SHP77 treated with DMSO at 0.1 percent for 48 hours (cell line): ENCODE measurements at places on chromosomes 1 and 21.

- no peak for DNase-seq
Observed at GRCh38 chr1:188027613-188028012, 1198.9 kb downstream of the PLA2G4A start.

DNA sequence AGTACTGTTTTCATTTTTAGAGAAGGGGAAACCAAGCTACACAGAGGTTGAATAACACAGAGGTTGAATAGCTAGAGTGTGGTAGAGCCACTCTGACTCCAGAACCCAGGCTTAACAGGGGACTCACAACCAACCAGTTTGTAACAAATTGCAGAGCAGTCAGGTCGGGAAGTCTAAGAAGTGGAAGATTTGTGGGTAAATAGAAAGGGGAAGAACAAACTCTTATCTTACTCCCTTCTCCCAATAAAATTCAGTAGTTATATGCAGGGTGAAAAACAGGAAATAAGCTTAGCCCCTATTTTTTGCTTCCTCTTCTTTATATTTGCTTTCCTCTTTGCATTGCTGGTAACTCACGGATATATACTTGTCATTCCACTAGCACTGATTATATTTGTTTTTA is 23.2 kb downstream of the CDC42 start:
- DNase-seq: no peak

DNA sequence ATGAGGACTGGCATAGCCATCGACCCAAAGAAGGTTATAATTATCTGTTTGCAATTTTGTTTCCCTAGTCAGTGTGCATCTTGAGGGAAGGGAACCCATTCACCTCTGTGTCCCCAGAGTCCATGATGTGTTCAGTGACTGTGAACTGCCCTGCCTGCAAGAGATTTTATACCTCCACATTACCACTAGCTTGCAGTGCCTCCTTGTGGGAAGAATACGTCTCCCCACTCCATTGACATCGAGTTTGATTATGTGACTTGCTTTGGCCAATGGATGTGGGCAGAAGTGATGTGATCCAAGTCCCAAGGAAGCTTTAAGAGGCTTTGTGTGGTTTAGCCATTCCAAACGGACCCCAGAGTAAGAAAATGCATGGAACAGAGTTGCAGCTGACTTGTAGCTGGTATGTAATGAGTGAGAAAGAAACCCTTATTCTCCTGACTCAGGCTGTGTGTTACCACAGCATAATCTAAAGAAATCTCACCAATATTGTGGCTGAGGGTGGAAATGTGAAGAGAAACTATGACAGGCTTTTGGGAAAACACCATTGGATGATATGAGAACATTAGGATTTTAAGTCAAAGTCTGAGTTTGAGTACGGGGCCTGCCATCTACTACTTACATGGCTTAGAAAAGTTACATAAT is 47.8 kb upstream of the NRDC start:
- DNase-seq: no peak

GRCh38 chr1:53439337-53440207 is 19.6 kb upstream of the DMRTB1 start:
- no peak for DNase-seq

- DNase-seq: no peak
Observed at GRCh38 chr21:46323227-46323709, 402 bp downstream of the C21orf58 start.

GRCh38 chr1:180157108-180157507 is 2.4 kb downstream of the QSOX1 start:
- no peak for DNase-seq

DNA sequence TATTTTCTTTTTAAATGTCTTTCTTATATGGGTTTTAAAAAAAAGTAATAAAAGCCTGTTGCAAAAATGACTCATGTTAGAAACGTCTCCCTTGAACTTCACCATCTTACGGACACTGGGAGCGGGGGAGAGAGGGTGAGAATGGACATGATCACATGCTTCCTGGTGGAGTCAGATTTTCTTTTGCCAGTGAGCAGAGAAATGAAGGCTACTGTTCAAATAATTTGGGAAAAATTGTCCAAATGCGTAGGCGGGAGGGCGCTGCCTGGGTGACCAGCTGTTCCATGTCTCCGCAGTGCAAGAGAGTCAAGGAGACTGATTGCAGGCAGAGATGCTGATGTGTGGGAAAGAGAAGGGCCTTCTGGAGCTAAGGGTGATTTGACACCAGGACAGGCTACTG is 23.1 kb downstream of the EIF2D start:
- DNase-seq: no peak

GRCh38 chr1:169465281-169465680 is 20.5 kb downstream of the SLC19A2 start:
- DNase-seq: no peak

DNA sequence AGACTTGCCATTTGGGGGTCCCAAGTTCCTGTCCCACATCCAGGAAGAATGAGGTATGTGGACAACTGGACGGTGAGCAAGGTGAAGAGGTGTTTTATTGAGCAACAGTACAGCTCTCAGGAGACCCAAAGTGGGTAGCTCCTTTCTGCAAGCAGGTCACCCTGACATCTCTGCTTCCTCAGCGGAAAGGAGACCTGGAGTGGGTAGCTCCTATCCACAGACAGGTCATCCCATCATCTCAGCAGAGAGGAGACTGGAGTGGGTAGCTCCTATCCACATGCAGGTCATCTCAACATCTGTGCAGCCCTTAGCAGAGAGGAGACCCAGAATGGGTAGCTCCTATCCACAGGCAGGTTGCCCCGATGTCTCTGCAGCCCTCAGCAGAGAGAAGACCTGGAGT is 13.8 kb upstream of the FNBP1L start:
- DNase-seq: no peak

GRCh38 chr1:48356901-48357300 is 115.1 kb downstream of the SPATA6 start:
- no peak for DNase-seq

DNA sequence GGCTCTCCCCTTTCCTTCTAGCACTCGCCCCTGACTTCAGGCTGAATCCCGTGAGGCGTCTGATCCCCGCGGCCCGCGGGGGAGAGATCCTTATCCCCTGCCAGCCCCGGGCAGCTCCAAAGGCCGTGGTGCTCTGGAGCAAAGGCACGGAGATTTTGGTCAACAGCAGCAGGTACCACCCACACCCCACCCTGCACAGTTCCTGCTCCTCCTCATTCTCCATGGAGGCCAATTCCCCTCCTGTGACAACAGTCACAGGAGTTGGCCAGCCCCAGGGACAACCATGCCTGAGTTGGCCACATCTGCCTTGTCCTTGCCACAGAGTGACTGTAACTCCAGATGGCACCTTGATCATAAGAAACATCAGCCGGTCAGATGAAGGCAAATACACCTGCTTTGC is 20.0 kb downstream of the TMEM81 start:
- no peak for DNase-seq

GRCh38 chr1:72997041-72997440 is 714.7 kb upstream of the NEGR1 start:
- no peak for DNase-seq

DNA sequence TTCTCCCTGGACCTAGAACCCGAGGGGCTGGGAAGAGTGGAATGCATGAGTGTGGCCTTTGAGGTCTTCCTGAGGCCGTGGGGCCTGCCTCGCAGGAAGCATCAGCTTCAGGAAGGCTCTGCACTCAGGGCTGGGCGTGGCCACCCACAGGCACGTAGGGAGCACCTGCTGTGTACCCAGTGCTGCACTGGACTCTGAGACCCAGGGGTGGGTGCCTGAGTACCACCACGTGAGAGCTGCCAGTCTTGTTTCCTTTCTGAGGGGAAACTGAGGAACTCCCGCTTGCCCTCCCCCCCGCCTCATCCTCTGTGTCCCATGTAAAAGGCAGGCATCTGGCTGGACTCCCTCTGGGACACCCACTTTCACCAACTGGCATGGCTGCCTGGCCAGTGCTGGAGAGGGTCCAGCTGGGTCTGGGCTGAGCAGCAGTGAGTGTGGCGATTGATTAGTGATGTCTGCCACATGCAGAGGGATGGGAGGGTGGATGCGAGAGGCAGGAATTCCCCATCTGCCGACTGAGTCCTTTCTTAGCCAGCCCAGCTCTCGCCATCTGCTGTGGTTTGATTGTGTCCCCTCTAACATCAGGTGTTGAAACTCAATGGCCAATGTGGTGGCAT is 30.2 kb upstream of the TTC34 start:
- DNase-seq: no peak

- no peak for DNase-seq
Observed at GRCh38 chr1:33655496-33655895, 183.1 kb downstream of the ZSCAN20 start.

DNA sequence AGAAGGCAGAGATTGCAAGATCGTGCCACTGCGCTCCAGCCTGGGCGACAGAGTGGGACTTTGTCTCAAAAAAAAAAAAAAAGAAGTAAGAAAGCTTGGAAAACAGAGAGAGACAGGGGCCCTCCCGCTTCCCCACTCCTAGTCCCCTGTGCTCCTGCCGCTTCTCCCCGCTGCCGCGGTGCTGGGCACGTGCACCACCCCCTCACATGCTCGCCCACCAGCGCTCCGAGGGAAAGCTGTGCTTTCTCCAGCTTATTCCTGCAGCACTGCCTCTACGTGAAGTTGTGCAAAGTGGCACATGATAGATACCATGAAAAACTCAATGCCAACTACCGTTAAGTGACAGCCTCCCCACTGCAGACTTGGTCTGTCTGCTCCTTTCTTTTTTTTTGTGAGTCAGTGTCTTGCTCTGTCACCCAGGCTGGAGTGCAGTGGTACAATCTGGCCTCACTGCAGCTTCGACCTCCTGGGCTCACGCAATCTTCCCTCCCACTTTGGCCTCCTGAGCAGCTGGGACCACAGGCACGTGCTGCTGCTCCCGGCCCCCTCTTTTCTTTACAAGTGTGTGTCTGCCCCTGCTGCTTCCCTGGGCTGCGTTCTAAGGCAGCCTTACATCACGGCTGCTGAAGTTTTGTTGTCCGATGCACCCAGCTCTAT is 15.4 kb downstream of the SLX9 start:
- DNase-seq: no peak

DNA sequence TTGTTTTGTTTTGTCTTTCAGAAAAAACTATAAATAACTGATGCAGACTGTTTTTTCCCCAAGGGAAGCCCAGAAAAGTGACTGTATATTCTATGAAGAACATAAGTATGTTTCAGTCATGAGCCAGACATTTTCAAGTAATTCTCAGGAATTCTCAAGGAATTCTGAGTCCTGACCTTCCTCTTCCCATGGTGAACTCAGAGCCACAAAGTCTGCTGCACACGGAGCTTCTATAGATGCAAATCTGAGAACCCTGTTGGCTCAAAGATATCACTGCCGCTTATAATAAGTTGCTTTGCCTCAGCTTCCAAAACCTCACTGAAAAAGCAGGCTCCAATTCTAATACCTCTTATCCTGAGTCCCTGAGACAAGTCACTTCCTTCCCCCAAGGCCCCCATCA is 418.5 kb upstream of the RUNX1 start:
- no peak for DNase-seq

GRCh38 chr1:109838838-109839240 is 71.8 kb upstream of the CSF1 start:
- no peak for DNase-seq

- no peak for DNase-seq
Observed at GRCh38 chr1:225754940-225755641, 22.5 kb upstream of the SRP9 start.

- DNase-seq: peak; percentile 9
Observed at GRCh38 chr1:119475866-119476439, 31.1 kb upstream of the HSD3B1 start.

- no peak for DNase-seq
Observed at GRCh38 chr21:41465176-41465781, 39.2 kb downstream of the MX1 start.

DNA sequence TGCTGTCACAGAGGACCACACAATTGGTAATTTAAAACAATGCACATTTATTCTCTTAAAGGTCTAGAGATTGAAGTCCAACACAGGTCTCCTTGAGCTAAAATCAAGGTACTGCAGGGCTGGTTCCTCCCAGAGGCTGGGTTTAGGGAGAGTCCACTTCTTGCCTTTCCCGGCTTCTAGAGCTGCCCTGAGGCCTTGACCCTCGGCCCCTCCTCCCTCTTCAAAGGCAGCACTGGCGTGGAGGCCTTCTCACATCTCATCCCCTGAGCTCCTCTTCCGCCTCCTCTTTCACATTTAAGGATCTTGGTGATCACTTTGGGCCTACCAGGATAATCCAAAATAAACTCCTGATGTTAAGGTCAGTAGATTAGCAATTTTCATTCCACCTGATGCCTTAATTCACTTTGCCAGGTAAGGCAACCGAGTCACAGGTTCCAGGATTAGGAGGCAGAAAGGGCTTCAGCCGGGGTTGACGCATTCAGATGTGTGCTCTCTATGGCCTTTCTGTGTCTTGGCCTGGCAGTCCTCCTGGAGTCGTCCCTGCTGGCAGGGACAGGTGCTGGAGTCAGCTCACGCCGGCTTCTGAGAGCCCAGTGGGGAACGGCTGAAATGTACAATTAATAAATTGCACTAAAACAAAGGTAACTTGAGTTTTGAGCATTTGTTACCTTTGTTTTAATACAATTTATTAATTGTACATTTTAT is 61.2 kb upstream of the ABCG1 start:
- DNase-seq: no peak

- no peak for DNase-seq
Observed at GRCh38 chr1:63799820-63800219, 26.0 kb downstream of the ROR1 start.

GRCh38 chr1:114353262-114353661 is 157.7 kb downstream of the TRIM33 start:
- DNase-seq: peak; percentile 30

DNA sequence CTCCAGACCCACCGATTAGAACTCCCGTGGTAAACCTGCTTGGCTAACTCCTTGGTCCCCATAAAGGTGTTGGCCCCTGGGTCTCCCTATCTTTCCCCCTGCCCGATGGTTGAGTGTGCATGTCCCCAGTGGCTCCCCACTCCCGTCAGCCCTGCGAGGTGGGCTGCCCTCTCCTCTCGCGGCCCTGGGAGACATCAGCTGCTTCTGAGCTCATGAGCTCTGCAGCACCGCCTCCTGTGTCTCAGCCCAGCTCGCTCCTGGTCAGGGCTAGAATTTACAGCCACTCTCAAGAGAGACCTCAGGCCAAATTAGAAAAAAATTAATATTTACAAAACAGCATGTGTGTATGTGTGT is 15.9 kb upstream of the ZBTB21 start:
- DNase-seq: no peak

GRCh38 chr1:34409689-34410229 is 233.1 kb downstream of the C1orf94 start:
- no peak for DNase-seq

GRCh38 chr1:115912116-115912515 is 64.2 kb upstream of the SLC22A15 start:
- no peak for DNase-seq

- no peak for DNase-seq
Observed at GRCh38 chr1:229105109-229105508, 165.8 kb upstream of the RAB4A start.

DNA sequence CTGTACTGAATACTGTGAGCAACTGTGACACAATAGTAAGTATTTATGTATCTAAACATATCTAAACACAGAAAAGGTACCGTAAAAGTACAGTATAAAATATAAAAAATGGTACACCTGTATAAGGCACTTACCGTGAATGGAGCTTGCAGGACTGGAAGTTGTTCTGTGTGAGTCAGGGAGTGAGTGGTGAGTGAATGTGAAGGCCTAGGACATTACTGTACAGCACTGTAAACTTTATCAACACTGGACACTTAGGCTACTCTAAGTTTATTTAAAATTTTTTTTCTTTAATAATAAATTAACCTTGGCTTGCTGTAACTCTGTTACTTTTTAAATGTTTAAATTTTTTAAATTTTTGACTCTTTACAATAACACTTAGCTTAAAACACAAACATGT is 24.5 kb upstream of the SHCBP1L start:
- DNase-seq: no peak

- no peak for DNase-seq
Observed at GRCh38 chr1:54551891-54552290, 3.9 kb downstream of the ACOT11 start.
